ENCODE measurements at places on chromosomes 1 and 21.

DNA sequence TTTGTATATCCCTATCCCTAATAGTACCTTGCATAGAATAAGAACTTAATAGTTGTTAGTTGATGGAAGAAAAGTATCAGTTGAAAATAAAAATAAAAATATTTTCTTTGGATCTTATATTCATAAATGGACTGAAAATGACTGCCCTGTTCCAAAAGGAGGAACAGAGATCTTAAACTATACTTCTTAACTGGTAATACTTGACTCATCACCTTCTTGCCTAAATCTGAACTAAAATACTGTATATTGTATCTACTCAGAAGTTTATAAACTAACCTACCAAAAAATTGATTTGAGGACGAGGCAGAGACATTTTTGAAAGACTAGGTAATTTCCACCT lies 178.8 kb downstream of the SYT2 start:
- DNase-seq = no peak

DNA sequence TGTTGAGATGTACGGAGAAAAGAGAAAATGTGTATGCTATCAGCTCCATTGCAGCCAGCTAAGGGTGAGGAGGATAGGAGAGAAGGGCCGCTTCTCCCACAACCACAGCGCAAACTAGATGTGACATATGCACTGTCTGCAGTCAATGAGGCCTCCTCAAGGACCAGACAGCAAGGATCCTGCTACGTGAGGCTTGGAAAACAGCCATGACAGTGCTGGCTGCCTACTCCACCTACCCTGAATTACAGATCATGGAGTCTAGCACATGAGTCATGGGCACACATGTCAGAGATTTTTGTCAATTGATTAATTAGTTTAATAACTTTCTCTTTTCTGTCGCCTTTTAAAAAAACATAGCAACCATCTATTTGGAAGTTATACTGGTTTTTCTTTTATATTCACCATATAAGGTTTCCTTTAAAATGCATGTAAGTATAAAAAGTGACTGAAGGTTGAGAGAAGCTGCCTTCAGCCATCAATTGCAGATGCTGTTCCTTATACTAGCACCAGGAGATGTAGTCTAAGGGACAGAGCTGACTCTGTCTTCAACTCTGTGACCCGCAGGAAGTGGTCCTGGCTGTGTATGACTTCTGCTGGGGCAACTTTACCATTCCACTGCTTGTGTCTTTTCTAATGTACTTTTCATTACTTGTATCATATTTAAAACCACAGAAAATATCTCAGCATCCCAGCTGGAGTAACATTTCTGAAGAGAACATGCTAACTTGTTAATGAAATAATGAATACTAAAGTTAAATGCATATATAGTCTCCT lies 3.1 kb downstream of the VPS26C start:
- no peak for DNase-seq

GRCh38 chr1:246383791-246384190 lies 123.3 kb downstream of the SMYD3 start:
- no peak for DNase-seq

DNA sequence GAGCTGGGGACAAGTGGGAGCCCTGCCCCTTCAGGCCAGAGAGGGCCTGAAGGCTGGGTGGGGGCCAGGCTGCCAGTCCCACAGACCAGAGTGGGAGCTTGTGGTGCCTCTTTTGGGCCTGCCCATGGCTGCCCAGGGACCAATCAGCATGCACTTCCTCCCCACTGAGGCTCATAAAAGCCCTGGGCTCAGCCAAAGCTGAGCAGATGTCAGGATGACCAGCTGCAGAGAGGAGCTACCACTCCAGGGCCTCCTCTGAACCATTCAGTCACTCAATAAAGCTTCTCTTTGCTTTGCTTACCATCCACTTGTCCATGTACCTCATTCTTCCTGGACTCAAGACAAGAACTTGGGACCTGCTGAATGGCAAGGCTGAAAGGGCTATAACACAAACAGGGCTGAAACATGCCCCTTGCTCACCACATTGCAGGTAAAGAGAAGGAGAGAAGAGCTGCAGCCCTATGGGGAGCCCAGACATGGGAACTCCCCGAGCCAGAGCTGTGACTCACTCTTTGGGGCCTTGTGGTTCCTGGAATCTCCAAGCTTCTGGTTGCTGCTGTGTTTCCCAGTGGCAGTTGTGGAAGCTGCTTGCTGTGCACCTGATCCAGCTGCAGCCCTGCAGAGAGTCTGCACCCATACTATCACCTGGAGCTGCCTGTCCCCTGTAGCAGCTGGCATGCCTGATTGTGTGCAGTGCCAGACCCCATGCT lies 82.0 kb downstream of the OLFML3 start:
- DNase-seq = no peak

DNA sequence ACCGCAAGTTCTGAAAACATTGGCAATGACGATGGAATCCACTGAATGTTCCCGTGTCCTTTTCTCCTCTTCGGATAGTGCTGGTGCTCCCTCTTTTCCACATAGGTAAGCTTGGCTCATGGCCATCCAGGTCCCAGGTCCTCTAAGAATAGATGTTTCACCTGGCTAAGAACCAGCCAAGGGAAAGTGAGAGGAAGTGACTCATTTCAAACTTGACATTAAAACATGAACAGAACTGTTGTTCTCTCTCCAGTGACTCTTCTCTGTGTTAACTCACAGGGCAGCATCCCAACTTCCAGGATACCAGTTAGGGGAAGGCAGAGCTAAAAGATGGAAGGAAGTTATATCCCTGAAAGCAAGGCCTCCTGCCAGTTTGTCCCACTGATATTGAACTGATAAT lies 493.8 kb upstream of the CHRM3 start:
- no peak for DNase-seq

DNA sequence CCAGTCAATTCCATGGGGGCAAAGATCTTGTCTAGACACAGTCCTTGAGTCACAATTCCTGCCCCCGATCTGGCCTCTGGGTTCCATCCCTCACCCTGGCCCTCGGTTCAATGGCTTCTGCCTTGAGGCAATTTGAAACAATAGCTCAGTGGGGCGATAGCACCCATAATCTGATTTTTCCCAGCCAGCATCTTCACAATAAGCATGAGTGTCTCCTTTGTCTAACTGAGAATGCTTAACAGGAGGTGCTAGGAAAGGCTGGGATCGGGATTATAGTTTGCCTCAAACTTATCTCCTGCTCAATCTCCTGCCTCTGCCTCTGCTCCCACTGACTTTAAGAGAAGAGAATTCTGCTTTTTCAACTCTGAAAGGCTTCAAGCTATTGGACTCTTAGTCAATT lies 293.9 kb upstream of the PROX1 start:
- DNase-seq = no peak

DNA sequence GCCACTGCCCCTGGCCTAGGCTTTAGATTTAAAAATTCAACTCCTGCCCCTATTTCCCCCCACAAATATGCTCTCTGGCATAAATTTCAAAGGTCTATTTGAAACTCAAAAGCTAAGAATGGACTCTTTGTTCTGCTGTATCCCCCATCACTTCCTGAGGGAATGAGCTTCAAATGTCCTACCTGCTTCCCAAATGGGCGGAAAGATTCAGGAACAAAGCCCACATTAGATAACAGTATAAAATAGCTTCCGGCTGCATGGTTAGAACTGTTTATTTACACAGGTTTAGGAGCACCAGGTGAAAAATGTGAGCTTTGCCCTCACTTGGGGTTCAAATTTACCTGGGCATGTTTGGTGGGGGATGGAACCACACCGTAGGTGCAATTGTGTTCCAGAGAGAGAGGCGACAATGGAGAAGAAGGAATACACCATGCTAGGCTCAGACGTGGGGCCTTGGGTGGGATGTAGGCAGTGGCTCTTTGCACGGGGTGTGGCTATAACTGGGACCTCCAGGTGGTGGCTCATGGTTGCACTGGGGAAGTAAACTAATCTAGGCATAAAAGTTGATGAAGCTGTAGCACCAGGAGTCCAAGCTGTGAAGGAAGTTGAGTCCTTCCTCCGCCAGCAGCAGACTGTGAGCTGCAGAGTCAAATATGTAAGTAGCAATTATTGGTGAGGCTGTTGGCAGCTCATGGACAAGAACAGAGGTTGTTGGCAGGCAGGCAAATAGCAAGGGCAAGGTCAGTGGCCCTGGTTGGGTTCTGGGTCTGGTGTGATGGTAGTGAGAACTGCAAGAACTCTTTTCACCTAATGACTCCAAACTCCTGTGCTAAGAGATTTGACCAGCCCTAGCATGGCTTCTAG lies 41.5 kb upstream of the SRSF10 start:
- no peak for DNase-seq

GRCh38 chr1:204571128-204571527 lies 54.9 kb downstream of the MDM4 start:
- no peak for DNase-seq

GRCh38 chr1:68121536-68121935 lies 71.1 kb upstream of the DIRAS3 start:
- no peak for DNase-seq

GRCh38 chr21:35370071-35370470 lies 321.0 kb upstream of the RUNX1 start:
- no peak for DNase-seq

- no peak for DNase-seq
Measured at GRCh38 chr1:230414102-230414501, 12.0 kb downstream of the PGBD5 start.

DNA sequence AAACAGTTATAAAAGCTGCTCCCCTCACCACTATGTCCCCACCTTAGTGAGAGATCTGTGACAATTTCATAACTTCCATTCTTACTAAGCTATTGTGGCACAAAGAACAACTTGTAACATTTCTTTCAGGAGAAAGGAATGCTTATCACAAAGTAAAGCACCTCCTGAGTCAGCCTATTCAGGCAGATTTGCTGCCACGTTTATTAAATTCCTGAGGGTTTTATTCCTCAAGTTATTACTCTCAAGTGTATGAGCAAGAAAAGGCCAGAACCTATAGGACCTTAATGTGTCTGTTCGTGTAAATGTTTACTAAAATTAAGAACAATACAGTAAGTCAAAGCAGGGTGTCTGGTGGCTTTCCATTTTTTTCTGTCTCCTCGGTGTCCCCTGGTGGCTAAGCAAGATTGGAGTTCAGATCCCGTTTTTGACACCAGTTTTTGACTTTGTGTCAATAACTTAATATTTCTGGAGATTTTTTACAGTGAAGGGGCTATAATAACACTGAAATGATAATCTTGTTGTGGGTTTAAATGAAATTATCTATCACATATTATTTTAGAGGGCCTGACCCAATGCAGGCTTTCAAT lies 1539.6 kb downstream of the BRINP3 start:
- DNase-seq = no peak

- DNase-seq = no peak
Measured at GRCh38 chr1:43044572-43045361, 86.1 kb upstream of the SLC2A1 start.

- no peak for DNase-seq
Measured at GRCh38 chr1:7654725-7655124, 116.4 kb upstream of the VAMP3 start.

- no peak for DNase-seq
Measured at GRCh38 chr1:21449906-21450305, 10.0 kb downstream of the NBPF3 start.

DNA sequence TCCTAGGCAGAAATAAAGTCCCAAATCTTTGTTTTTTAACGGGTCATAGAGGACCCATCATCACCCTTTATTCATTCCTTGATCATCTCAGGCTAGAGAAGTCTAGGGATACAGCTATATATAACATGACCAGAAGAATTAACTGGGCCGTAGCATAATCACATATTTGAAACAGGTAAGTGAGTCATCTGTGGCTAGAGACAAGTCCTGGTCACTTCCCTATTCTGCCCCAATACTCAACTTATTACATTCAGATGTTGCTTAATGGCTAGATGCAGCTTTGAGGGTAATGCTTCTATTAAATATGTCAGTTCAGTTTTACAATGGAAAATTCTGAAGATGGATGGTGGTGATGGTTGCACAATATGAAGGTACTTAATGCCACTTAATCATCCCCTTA lies 47.0 kb downstream of the EXO1 start:
- DNase-seq = no peak

GRCh38 chr1:39625009-39625408 lies 14.4 kb downstream of the HEYL start:
- DNase-seq = no peak

DNA sequence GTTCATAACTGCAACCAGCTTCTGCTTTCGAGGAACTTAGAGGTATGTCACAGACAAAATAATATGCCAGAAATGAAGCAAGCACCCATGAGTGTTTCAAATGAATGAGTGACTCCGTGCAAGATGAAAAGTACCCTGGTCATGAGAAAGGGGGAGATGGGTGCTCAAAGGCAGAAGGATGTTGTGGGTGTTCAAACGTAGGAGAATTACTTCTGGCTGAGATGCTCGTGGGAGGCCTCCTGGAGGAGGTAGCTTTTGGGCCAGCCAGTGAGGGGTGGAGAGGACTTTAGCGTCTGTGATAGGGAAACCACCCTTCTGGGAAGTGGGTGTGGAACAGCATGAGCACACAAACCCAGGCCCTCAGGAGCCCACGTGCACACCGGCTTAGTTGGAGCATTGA lies 113.8 kb downstream of the SYF2 start:
- DNase-seq = no peak

GRCh38 chr1:228837817-228838716 lies 102.8 kb downstream of the RHOU start:
- DNase-seq = no peak

GRCh38 chr1:41752514-41753170 lies 166.1 kb downstream of the HIVEP3 start:
- no peak for DNase-seq

DNA sequence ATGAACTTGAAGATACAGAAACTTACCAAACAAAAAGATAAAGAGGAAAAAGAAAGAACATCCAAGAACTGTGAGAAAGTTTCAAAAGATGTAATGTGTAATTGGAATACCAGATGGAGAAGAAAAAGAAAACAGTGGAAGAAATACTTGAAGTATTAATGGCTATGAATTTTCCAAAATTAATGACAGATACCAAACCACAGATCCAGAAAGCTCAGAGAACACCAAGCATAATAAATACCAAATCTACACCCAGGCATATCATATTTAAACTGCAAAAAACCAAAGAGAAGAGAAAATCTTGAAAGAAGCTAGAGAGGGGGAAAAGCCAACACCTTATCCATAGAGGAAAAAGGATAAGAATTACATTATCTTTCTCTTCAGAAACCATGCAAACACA lies 136.4 kb downstream of the CLIC6 start:
- no peak for DNase-seq

DNA sequence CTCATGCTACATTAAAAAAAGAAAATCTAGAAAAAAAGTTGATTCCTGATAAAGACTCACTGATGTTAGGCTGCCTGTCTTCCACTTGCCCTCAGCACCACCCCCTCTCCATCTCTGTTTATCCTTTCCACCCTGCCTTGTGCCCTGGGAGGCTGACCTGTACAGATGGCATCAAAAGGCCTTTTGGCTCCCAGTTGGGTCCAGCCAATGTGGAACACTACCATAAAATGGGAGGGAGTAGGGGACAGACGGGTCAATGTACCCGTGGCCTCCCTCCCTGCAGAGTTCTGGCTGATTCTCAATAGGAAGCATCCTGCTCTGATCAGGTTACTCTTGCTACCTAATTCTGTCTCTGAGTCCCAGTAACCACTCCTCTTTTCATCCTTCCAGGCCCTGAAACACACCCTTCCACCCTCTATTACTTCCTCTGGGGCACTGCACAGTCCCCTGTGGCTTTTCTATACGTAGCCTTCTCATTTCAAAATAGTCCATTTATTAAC lies 300.0 kb downstream of the HHIPL2 start:
- DNase-seq = no peak

GRCh38 chr1:232033285-232033684 lies 406.7 kb downstream of the DISC1 start:
- no peak for DNase-seq

- DNase-seq = no peak
Measured at GRCh38 chr1:32755810-32756159, 53.2 kb upstream of the SYNC start.
